HTR-8/SVneo (cell line): ENCODE measurements at places on chromosomes 6 and 20.

GRCh38 chr20:18380908-18381529, 85.8 kb downstream of the DZANK1 start:
- no peak for DNase-seq

GRCh38 chr20:36149469-36149868, 5.1 kb upstream of the EPB41L1 start:
- no peak for DNase-seq

DNA sequence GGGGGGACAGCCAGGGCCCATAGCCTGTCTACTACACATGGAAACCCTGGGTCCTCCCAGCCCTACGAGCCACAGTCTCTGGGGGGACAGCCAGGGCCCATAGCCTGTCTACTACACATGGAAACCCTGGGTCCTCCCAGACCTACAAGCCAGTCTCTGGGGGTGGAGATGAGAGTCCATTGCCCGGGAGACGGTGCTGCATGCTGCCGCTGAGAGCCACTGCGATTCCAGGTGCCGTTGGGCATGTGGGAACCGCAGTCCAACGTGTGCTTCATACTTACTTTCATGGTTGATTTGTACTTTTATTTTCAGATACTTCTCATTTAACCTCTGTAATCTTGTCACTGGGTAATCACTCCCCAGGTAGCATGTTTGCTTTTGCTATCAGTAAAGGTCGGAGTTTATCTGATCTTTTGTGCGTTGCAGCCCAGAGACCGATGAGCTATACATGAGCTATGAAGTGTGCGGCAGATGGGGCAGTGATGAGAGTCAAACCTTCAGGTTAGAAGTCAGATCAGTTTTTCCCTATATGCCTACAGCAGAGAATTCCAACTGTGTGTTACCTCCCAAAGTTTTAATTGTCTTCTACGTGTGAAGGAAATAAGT, 58.2 kb downstream of the SMOC2 start:
- no peak for DNase-seq

DNA sequence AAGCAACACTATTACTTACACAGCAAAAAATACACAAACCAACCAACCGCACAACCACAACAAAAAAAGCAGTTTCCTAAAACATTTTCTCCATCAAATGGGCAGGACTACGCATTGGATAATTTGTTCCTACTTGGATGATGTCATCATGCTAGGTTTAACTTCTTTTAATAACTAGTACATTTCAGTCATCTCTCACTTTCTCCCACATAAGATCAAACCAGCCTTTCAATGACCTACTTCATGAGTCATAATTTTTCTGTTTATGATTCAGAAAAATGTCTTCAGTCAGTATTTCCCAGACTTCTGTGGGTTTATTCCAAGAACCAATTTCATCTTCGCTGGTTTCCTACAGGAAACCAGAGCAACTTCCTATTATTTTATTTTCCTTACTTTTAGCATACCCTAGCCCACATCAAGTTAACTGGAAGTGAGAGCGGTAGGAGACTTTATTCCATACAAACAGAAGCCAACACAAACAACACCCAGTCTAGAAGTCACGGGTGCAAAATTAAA, 134.2 kb downstream of the GMDS start:
- peak; percentile 53 for DNase-seq

GRCh38 chr6:12336121-12336971, 46.2 kb downstream of the EDN1 start:
- no peak for DNase-seq

DNA sequence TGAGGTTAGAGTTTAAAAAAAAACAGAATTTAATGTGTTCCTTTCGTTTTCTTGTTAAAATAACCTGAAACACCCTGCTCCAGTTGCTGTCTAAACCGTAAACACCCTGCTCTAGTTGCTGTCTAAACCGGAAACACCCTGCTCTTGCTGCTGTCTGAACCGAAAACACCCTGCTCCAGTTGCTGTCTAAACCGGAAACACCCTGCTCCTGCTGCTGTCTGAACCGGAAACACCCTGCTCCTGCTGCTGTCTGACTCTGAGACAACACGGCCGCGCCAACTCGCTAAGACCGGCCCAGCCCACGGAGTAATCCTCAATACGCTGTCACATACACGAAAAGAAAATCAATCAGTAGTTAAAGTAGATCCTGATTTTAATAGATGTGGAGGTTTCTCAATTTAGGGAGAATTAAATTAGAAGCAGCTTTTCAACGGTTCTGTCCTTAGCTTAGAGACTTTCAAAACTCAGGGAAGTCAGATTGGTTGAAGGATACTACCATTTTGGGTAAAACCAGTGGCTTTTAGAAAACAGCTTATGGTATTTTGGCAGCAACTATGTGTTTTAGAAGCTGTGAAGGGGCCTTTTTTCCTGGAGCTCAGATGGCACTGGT, 98.3 kb downstream of the RAMACL start:
- DNase-seq: no peak

DNA sequence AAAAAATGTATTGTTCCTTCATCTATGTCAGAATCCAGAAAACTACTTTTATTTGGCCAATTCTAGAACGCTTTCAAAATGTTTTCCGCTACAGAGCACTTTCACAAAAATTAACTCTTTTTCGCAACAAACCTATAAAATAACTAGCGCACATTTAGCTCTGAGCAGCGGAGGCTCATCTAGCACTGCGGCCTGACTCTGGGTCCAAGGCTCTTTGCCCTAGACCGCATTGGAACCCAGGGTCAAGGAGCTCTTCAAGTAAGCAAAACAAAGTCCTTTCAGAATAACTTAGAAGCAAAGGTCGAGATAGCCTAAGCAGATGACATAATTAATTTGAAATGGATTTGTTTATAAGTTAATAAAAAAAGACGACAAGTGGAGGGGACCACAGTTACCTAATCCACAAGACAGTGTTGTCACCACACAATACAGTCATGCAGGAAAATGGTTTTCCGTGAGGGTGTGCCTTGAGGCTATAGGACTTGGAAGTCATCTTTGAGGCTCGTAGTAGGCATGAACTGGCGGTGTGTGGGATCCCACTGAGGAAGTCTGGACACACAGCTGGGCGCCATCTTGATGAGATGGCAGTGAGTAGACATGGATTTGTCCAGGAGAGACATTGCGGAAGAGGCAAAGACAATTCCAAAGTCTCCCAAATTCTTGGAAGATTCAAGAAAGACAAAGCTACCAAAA, 29.2 kb upstream of the IRF4 start:
- DNase-seq: no peak

- no peak for DNase-seq
These were observed 519 bp downstream of the CBLN4 start for GRCh38 chr20:56004611-56005388.

- DNase-seq: no peak
These were observed 2.7 kb upstream of the MEI4 start for GRCh38 chr6:77650098-77650663.

DNA sequence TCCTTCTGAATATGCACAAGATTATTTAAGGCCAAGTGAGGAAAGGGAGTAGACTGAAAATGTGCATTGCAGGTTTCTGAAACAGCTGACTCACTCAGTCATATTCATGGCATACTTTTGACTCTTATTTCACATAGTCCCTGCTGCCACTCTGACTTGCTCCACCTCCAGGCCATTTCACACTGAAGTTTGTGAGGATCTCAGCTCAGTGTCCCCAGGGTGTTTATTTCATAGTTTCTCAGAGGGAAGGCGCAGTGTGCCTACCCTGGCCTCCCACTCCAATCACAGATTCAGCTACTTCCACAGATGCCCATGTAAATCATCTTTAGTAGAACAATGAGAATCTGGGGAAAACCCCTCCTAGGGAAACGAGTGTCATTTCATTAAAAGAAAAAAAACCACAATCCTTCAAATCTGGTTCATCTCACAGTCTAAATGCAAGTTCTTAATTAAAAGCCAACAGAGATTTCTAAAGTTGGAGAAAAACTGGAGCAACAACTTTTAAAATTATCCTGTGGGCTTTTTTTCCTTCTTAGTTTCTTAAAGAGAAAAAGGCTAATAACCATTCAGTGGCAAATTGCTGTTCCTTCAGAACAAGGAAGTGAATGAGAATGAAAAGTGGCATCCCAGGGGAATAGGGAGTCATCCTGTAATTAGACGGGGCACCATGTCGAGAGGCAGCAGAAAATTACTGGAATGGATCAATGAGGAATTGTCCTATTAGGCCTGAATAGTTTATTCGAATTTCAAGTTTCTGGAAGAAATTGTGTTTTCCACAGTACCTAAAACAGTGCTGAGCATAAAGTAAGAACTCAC, 133.6 kb downstream of the TFAP2B start:
- DNase-seq: no peak

DNA sequence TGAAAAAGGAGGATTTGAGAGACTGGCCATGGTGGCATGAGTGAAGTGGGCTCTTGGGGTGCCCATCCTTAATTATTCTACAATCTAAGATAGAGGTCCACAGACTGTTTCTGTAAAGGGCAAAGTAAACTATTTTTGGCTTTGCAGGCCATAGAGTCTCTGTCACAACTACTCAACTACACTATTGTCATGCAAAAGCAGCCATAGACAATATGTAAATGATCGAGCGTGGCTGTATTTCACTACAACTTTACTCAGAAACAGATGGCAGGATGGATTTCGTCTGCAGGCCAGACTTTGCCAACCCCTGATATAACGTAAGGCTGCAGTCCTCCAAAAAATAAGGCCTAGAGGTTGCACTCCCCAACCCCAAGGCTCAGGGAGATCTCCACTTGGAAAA, 58.2 kb upstream of the NAA20 start:
- DNase-seq: no peak

DNA sequence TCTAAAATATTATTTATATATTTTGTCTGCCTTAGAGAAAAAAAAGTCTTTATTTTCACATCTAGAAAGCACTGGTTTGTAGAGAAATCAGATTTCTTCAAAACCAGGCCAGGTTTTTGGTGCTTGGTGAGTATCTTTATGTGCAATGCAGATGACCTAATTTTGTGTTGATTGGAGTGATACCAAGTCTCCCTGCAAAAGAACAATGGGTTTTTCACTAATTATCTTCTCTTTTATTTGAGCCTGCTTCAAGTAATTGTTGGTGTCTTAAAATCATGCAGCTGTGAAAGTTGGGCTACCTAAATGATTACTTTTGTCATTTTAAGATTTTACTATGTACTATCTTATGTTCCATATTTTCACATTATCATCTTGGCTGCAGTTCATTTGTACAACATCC, 874.7 kb downstream of the TFAP2A start:
- no peak for DNase-seq

GRCh38 chr20:63087872-63088680, 81.3 kb upstream of the BHLHE23 start:
- DNase-seq: no peak

GRCh38 chr6:11514672-11515071, 22.9 kb upstream of the TMEM170B start:
- DNase-seq: no peak

DNA sequence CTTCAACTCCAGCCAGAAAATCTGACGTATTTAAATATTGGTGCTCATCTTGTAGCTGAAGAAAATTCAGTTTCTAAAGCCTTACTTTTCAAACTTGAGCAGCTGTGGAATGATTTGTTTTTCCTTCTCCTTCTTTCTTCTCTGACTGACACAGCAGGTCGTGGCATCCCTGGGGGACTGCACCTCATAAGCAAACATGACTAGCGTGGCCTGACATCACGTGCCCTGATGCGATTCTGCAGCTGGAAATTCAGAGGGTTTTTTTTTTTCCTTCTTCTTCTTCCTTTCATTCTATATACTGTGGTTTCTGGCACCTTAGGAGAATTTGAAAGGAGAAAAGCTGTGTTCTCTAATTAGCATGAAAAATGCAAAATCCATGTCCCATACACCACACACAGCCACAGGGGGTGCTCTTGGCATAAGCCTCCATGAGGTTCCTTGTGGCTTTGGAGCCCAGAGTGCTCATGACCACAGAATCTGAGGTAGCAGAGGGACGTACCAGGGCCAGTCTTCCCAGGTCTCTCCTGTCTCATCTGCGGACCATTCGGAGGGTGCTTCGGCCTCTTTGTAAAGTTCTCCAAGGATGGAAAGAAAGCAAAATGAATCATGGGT, 258.5 kb upstream of the CDH4 start:
- no peak for DNase-seq

GRCh38 chr6:100105919-100106529, 112.0 kb upstream of the MCHR2 start:
- no peak for DNase-seq

- DNase-seq: no peak
These were observed 79.9 kb downstream of the SEL1L2 start for GRCh38 chr20:13910492-13910891.

GRCh38 chr6:125097186-125097585, 56.4 kb upstream of the TPD52L1 start:
- no peak for DNase-seq

GRCh38 chr6:20434766-20435165, 33.1 kb downstream of the E2F3 start:
- DNase-seq: no peak

DNA sequence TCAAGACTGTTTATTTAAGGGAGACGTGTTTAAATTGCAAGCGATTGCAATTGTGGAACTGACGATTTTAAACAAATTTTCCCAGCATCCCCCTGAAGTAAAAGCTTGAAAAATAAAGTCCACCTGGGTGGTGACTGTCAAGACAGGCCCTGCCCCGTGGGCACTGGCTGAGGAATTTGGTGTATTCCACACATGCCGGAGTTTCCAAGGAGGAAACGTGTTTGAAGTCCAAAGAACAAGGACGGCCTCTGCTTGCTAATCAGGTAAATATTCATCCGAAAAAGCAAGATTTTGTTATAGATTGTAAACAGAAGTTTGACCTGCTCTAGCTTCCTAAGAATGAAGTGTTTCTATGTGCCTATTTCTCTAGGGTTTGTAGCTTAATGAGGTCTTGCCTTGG, 505.1 kb downstream of the QKI start:
- no peak for DNase-seq

GRCh38 chr20:4038047-4038459, 22.7 kb upstream of the RNF24 start:
- DNase-seq: peak; percentile 49

GRCh38 chr6:44422531-44422930, 35.0 kb downstream of the CDC5L start:
- no peak for DNase-seq

DNA sequence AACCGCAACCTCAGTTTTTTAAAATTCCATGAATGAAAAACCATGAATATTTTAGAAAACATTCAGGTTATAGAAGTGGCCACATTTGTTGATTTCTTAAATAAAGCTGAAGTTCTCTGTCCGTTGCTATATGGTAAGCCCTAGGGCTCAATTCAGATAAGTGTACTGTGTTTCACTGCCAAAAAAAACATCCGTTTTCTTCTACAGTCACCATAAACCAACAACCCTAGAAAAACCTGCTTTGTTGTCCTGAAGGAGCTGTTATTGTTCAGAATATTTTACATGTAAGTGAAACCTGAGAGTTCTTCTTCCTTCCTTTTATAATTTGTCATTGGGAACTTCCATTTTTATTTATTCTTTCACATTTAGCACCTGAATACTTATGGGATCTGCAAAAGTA, 274.1 kb downstream of the TFAP2A start:
- DNase-seq: no peak
